ENCODE measurements at places on chromosomes 5 and 9.

DNA sequence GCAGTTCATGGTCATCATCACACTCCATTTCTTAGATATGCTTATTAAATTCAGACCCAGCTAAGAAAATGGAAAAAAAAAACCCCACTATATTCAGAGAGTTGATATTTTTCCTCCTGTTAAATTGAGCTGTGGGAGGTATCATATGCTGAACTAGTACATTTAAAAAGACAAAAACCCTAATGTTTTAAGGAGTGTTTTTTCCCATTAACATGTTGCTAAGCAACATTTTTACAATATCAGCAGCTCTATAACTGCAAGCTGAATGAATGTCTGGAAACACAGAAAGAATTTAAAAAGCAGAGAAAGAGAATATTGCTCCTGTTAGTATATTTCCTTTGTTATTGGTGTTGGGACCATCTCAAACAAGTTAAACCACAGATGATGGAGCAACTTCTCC lies 265.8 kb upstream of the GRIA1 start:
- DNase-seq = no peak

- peak; percentile 72 for DNase-seq
These were observed 8.5 kb downstream of the GRHPR start for GRCh38 chr9:37430841-37431597.

- no peak for DNase-seq
These were observed 1026.3 kb downstream of the TAF11L14 start for GRCh38 chr5:18660511-18660910.

GRCh38 chr5:141915881-141916336 lies 7.8 kb upstream of the DELE1 start:
- no peak for DNase-seq

DNA sequence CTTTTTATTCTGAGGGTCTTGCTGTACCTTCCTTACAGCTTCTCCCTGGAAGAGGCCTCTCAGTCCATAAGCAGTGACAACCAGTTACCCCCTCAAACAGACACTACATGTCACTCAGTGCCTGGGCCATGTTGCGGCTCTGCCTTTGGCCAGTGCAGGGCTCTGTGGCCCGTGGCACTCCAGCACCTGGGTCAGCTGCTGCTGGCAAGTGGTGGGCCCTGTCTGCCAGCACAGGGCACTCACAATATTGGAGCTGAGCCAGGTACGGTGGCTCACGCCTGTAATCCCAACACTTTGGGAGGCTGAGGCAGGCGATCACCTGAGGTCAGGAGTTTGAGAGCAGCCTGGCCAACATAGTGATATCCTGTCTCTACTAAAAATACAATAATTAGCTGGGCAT lies 24.2 kb downstream of the DAP start:
- DNase-seq = no peak

DNA sequence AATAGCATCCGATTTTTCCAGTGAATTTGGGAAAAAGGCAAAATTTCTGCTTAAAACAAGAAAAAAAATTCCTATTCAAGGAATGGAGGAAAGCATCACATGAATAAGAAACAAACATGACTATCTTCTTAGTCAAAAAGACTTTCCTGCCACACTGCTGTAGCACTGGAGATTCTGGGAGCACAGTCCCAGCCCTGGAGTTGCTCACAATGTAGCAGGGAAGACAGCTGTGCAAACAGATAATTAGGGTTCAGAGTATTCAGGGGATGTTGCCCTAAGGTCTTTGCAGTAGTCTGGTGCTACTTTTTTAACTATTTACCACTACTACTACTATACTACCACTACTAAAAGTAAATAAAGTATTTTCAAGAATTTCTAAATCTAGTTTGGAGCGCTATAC lies 86.5 kb downstream of the BNC2 start:
- no peak for DNase-seq

- DNase-seq = no peak
These were observed 227.4 kb downstream of the ESM1 start for GRCh38 chr5:54758038-54758437.

- DNase-seq = no peak
These were observed 149.2 kb upstream of the NR3C1 start for GRCh38 chr5:143552680-143553079.

DNA sequence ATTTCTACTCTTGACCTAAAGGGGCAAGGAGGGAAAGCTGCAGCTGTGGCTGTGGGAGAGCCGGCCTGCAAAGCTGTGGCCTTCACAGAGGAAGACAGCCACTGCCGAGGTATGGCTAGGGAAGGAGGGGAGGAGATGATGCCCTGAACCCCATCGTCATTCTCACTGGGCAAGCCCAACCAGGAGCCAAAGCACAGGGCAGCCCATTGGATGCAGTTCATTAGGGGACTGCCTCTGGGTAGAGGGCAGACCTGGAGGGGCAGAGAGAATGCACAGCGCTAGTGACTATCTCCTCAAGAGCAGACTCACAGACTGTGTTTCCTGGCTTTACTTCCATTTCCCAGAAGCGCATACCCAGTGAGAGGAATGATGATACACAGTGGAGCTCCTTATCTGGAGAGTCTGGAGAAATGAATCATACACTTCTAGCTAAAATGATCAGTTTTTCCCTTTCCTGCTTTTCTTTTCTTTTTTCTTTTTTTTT lies 47.2 kb upstream of the TTC23L start:
- no peak for DNase-seq

GRCh38 chr9:133609311-133610098 lies at the start of gene FAM163B:
TSS of gene FAM163B (minus strand) at chr9:133609389. CDS start at chr9:133580223, 29,166 bp downstream.
- DNase-seq = no peak

GRCh38 chr9:389758-390157 lies 175.1 kb downstream of the DOCK8 start:
- no peak for DNase-seq

DNA sequence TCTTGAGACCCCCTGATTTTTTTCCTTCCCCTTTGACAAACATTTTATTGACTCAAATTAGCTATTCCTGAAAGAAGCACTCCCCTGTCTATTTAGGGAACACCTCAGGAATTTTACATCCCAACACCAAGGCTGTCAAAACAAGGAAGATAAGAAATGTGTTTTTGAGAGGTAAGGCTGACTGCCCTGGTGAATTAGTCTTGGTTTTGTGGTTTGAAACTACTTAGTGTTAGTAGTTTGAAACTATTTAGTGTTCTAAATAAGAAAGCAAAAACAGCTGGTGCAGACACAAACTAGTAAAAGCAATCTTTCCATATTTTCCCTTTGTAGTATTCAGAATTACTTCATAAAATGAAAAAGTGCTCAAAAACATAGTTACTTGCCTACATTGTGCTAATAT lies 120.7 kb downstream of the PCSK1 start:
- no peak for DNase-seq

GRCh38 chr5:78808380-78808779 lies 159.8 kb upstream of the LHFPL2 start:
- no peak for DNase-seq

DNA sequence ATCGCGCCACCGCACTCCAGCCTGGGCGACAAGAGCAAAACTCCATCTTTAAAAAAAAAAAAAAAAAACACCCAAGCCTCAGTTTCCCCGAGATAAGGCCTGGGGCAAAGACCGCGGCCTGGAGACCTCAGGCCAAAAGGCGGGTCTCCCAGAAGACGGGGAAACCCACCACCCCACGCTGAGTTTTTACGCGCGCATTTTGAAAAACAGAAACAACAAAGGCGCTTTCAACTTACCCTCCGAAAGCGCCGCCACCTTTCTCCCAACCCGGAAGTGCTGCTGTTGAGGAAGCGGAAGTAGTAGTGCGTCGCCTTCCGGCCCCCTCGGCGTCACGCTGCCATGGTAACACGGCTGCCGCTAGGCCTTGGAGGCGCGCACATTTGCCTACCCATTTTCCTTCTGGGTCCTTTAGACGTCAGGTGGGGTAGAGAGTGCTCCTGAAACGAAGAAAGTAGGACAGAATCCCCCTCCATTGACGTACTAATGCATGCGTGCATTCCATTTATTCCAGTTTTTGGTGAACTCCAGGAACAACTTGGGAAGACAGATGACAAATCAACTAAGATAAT lies at the start of gene TTF1:
Gene TTF1 (minus strand): TSS at position 287 of the 569 bp plus-strand sequence. CDS start 4,019 bp downstream, outside the sequence.
- peak; percentile 80 for DNase-seq

GRCh38 chr5:39623291-39623865 lies 198.6 kb upstream of the DAB2 start:
- DNase-seq = no peak

- no peak for DNase-seq
These were observed 800.9 kb downstream of the CDH9 start for GRCh38 chr5:26237489-26237888.

- DNase-seq = no peak
These were observed 3.6 kb downstream of the RIC1 start for GRCh38 chr9:5632540-5632939.

GRCh38 chr5:30747412-30747811 lies 446.1 kb upstream of the CDH6 start:
- DNase-seq = no peak

GRCh38 chr9:109426626-109427402 lies 71.3 kb downstream of the PTPN3 start:
- DNase-seq = no peak

DNA sequence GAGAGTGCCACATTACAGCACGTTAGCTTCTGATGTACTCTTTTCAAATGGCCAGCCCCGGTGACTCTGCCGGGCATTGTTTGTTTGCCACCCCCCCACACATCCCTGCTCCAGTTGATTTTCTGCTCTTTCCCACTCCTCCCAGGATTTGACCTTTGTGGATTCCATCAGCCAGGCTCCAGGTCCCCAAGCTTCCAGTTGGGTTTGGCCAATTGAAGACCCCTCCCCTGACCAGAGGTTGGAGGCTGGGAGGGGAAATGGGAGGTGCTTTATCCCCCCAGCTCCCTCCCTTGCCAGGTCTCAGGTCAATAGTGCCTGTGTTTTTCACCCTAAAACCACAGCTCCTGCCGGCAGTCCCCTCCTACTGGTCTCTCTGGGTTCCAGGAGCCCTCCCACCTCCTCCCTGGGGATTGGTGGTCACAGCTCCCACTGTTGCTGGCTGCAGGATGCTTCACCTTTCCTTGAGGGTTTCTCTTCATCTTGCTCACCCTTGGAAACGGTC lies 34.9 kb downstream of the IRF1 start:
- no peak for DNase-seq

- no peak for DNase-seq
These were observed 783 bp upstream of the DNAH5 start for GRCh38 chr5:13945271-13945670.

GRCh38 chr9:112520069-112520468 lies 33.4 kb downstream of the KIAA1958 start:
- no peak for DNase-seq

GRCh38 chr9:114771889-114772288 lies 34.0 kb downstream of the TNFSF15 start:
- no peak for DNase-seq

GRCh38 chr9:121286973-121287741 lies 19.2 kb downstream of the GSN start:
- peak; percentile 66 for DNase-seq

- no peak for DNase-seq
These were observed 61.4 kb upstream of the ICE1 start for GRCh38 chr5:5360941-5361520.

DNA sequence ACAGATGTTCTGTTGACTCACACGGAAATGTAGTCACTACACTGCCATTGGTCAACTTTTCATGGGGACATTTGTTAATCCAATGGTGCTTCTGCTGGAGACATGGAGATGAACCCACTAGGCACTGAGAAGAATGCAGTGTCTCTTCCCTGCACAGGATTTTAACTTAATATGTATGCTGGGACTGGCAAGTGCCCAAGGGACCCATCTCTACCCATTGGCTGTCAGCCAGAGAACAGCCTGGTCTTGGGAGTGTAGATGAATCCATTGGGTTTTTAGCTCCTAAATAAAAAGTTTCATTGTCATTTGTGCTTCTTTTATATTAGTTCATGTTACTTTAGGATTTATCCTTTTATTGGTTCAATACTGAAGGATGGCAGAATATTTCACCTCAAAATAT lies 195.8 kb upstream of the CDH6 start:
- DNase-seq = no peak

DNA sequence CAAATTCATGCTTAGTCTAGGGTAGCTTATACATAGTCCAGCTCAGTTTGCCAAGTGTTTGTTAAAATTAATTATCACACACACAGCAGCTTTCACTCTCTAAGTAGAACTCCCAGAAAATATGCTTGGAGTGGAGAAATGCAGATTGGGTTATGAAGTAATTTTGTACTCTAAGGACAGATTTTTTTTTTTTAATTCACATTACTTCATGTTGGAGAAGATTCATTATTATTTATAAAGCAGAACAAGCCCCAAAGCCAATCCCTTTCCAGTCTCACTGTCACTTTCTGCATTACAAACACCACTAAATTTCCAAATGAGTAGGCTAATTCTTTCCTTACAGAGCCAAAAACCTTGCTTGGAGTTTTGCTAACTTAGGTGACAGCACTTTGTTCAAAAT lies 11.7 kb upstream of the C9orf72 start:
- no peak for DNase-seq

DNA sequence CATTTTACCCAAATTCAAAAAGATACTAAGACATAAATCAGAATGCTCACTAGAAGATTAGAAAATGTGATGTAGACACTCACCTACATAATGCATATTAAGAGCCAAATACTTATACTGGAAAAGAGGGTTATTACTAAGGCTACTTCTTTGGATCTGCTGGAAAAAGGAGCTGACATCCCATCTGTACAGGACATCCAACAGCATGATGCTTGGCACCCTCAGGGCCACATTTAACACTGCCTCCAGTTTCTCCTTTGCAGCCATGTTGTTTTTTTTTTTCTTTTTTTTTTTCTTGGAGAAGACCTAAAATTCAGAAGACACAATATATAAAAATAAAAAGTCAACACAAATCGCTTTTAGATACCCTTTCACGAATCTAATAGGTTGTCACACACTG lies 6.0 kb downstream of the RNF145 start:
- DNase-seq = no peak

GRCh38 chr9:79985772-79986171 lies 414.0 kb downstream of the TLE4 start:
- DNase-seq = no peak

GRCh38 chr5:127758766-127759283 lies 55.6 kb downstream of the CCDC192 start:
- DNase-seq = no peak

DNA sequence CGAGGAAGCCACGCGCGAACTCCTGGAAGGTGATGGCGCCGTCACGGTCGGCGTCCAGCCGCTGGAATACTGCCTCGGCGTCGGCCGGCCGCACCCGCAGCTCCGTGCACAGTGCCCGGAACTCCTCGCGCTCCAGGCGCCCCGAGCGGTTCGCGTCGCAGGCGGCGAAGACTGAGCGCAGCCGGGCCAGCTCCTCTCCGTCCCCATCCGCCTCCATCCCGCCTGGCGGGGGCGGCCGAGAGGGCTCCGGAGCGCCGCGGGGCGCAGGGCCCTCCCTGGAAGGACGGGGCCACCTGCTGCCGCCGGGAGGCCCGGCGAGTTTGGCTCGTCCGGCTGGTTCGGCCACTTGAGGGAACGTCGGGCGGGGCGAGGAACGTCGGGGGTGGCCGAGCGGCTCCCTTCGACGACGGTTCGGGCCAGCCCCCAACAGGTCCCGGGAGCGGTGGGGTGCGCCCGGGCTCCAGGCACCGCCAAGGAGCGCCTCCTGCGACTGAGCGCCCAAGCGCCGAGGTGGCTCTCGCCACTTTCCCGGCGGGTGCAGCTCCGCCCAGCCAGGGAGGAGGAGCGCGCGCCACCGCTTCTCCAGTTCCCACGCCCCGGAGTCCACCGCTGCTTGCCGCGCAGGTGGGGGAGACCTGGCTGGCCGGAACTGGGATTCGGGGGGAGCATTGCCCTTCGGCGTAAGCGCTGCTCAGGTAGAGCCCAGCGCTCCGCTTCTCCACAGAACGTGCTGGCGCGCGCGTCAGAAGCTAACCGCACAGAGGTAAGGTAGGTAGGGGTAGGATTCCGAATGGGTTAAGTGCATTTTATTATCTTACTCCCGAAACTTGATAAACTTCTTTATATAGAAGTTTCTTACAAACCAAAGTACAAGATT lies at the start of gene RASEF:
Gene RASEF (minus strand): TSS at position 492 of the 877 bp plus-strand sequence. CDS start 275 bp downstream, at position 217.
- no peak for DNase-seq

GRCh38 chr5:107564931-107565372 lies 105.8 kb downstream of the EFNA5 start:
- DNase-seq = no peak

All from hippocampal formation (tissue), 2 donors.